ENCODE measurements at places on chromosomes 12 and 14.

DNA sequence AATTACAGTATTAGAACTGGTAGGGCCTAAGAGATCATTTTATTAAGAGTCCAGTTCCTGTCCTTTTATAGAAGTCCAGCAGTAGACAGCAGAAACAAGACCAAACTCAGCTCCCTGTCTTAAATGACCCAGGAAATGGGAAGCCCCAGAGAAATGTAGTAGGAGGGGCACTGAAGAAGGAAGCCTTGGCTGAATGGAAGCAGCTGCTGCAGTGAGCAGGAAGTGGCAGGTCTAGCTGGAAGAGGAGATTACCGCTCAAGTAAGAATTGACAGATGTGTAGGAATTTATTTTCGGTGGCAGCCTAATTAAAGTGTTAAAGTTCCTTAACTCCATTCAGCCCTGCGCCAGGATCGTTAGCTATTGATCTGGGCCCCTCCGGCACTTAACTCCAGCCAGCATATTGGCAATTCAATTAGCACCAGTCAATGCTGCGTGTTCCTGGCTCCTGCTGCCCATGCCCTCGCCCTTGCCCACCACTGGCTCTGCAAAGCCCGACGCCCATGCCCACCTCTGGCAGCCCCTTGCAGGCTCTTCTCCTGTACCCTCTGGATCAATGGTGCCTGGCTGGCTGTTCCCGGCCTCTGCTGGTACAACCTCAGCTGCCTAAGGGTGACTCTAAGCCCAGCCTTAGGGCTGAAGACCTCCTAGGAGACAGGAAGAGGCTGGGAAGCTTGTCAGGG, 21.1 kb downstream of the ZFHX2 start:
- no peak for DNase-seq

DNA sequence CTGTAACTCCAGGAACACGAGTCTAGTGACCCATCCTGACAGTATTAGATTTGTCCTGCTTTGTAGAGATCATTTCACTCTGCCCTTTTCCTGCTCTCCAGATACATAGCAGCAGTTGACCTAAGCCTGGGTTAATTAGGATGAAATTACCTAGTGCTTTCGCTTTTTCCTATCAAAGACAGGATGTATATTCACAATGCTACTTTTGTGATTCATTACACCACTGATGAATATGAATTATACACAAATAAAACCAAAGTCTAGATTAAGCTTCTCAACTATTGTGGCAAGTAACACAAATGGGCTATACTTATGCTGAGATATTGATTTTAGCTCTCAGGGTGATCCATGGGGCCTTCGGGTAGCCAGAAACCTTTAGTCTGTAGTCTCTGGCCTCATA, 17.9 kb downstream of the CERS5 start:
- no peak for DNase-seq

DNA sequence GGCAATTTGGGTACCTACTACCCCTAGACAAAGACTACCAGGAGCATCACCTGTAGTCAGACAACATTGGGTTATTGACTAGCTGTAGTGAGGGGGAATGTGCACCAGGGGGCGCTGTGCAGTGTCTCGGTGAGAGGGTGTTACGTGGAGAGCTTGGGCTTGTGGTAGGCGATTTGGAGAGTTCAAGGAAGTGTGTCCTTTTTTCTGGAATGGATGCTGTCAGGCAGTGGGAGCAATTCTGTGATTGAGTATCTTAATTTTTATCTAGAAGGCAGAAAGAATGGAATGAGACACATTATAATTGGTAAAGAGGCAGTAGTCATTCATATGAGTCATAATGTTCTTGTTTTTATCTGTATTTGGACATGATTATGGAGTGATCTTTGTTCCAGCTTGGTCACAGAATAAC, 187.7 kb downstream of the GALC start:
- peak; percentile 11 for DNase-seq

- DNase-seq = no peak
Observed at GRCh38 chr12:30152705-30153104, 369.0 kb upstream of the TMTC1 start.

GRCh38 chr12:51977320-51977753, 25.8 kb downstream of the ACVR1B start:
- DNase-seq = no peak

GRCh38 chr12:94640134-94640928, 10.0 kb downstream of the TMCC3 start:
- no peak for DNase-seq

- DNase-seq = no peak
Observed at GRCh38 chr12:124866195-124866882, 2.7 kb upstream of the SCARB1 start.

GRCh38 chr14:31785574-31785973, 224.4 kb downstream of the NUBPL start:
- no peak for DNase-seq

DNA sequence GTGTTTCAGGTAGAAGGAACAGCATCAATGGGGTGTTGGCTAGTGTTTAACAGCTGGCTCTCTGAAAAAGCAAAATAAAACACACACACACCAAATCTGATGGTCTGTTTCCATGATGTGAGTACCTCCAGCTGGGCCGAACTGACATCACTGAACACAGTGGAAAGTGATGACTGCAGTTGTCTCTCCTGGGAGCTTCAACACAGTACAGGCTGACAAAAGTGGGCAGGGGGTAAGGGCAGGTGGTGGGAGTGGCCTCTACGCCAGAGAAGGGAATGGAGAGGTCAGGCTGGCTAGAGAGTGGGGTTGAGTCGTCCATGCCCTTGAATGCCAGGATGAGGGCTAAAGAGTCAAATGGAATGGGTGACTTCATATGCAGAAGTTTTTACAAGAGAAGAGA, 8.0 kb upstream of the HNF1A start:
- no peak for DNase-seq

GRCh38 chr12:4908684-4909409, 858 bp upstream of the KCNA1 start:
- no peak for DNase-seq

GRCh38 chr12:13452955-13453570, 256.5 kb downstream of the EMP1 start:
- DNase-seq = peak; percentile 76

GRCh38 chr12:54349679-54350078, 14.6 kb downstream of the GPR84 start:
- no peak for DNase-seq

- DNase-seq = no peak
Observed at GRCh38 chr12:117433878-117434277, 72.5 kb upstream of the NOS1 start.

- DNase-seq = peak; percentile 82
Observed at GRCh38 chr12:49776413-49776812, 35.1 kb downstream of the TMBIM6 start.

DNA sequence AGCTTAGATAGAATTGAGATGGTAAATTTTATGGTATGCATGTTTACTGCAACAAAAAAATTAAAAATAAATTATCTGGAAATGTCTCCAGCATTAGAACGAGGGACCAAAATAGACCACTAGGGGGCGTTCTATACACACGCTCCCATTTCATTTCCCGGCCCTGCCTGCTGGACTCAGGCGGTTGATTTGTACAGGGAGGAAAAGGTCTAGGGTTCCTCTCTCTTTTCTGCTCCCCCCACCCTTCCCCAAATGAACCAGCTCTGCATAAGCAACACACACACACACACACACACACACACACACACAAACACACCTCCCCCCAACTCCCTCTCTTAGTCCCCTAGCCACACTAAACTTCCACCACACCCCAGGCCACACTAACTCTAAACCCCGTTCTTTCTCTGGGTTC, 7.8 kb upstream of the DTX1 start:
- DNase-seq = peak; percentile 76

DNA sequence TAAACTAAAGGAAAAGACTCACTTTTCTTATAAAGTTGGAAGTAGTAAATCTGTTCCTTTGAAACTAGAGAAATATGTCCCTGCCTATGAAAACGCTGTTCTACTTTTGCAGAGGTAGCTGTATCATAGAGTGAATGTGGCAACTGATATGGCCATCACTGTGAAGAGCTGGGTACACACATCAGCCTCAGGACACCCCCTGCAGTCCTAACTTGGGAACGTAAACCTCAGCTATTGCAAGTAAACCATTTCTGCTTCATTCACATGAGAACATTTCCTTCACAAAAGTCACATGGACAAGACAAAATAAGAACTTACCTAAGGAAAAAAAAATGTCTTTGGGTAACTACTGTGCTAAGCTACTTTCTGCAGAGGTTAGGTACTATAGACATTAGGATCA, 233.3 kb upstream of the PPFIA2 start:
- peak; percentile 9 for DNase-seq

DNA sequence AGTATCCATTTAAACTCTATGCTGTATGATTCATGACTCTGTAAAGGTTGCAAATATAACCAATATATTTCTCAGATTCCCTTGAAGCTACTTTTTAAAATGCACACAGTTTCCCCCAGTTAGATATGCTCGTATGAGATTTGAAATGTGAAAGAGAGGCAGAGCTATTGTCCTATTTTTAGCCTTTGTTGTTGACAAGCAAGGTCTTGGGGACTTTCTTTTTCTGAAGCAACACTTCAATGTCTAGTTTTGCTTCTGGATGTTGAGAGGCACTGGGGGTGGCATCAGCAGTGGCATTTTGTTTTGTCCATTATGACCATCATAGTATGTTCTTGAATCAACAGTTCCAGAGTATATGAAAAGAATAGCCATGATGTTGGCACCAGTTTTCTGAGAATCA, 63.4 kb downstream of the ASCL1 start:
- DNase-seq = no peak

DNA sequence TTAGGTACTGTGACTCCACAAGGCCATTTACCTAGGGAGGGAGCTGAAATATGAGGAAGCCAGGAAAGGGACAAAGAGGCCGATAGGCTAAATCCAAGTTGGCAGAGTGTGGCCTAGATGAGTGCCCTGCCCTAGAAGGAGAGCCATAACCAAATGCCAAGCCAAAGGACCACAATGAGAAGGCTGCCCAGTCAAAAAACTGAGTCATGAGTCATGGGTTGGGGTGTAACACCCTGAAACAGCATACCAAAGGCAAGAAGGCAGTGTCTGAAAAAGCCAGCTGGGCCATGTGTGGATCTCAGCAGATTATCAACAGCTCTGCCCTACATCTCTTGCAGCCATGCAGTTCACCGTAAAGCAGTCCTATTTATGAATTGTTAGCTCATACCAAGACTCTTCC, 171.7 kb downstream of the PHLDA1 start:
- DNase-seq = no peak

GRCh38 chr14:23876160-23876750, 77.3 kb upstream of the DHRS4 start:
- DNase-seq = no peak

GRCh38 chr14:19771895-19772430, 1.3 kb upstream of the OR4M1 start:
- DNase-seq = no peak

DNA sequence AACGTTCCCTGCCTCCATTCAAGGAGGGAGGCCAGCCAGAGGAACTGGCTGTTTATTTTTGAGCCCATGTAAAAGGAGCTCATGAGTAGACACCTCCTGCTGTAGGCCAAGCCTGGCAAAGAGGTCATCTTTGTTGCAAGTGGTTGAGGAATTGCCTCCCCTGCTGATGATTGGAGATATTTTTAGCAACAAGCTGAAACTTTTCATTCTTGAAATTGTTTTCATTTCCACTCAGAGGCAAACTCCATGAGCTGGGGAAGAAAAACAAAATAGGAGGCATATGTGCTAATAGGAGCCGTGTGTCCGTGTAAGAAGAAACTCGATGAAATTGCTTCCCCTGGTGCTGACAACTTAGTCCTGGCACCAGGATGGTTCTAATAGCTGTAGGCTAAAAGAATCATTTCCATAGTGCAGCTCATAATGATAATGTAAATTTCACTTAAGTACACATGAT, 440.1 kb upstream of the FAR2 start:
- DNase-seq = no peak

DNA sequence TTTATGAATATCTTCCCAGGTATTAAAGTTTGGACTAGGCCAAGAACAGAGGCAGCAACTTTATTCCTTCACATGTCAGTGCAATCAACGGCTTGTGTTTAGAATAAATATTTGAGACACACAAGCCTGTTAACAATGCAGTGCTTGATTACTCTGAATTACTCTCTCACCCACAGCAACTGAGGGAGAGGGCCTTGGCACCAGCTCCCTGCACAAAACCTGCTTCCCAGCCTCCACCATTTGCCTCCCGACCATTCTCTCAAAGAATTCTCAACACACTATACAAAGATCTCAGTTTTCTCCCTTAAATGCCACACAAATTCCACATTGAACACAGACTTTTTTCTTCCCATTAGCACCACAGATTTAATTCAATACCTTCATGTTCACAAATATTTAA, 77.0 kb downstream of the STON2 start:
- DNase-seq = peak; percentile 45

DNA sequence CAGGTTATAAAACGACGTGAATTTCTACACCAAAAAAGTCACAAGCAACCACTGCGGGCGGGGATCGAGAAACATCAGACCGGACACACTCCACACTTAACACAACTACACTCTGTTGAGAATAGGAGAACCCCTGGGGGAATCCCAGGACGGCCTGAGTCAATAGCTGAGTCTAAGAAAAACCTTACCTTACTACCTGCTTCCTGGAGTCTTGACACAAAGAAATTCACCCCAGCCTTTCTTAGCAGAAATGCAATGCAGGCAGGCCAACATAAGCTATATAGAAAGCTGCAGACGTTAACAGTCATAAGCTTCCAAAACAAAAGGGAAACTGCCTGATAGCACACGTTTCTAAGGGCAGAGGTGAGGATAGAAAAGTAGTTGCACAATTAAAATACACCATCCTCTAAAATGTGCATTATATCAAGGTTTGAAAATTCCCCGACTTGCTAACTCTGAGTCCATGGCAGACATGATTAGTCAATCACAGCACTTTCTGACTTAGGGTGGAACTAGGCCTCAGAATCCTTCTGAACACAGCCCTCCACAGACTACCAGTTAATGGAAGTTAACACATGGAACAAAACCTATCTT, 68.0 kb downstream of the CCDC88C start:
- no peak for DNase-seq

GRCh38 chr14:39974036-39974435, 541.8 kb upstream of the FBXO33 start:
- no peak for DNase-seq

- no peak for DNase-seq
Observed at GRCh38 chr14:21643407-21643806, 8.7 kb upstream of the OR10G2 start.

DNA sequence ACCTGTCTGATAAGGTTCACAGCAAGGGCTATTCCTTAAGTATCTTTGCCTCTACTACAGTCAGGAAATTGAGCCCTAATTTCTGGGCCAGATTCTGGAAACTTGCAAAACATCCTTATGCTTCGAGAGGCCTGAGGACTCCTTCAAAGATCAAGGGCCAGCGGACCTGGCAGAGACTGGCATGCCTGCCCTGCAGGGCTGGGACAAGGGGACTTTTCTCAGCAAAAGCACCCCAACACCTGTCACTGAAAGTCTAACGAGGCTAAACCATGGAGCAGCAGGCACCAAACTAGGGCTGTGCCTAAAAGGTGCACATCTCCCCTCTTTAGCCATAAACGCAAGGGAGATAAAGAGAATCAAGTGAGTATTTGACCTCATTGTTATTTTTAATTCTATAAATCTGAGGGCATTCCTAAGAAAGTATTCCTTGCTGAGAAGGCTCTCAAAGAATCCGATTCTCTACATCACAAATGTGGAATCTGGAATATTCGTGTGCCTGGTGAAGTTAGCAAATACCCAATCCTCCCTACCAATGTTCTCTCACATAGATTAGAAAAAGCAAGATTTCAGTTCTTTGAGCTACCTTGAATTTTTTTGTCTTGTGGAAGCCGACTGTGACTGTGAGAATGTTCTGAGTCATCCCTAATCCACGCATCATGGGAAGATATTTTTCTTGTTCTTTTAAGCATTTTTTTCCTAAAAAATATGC, 328.2 kb upstream of the NOVA1 start:
- DNase-seq = no peak
